Islet precursor cell (in vitro differentiated cells): ENCODE measurements at places on chromosomes 12 and 14.
A peak's percentile ranks its signal among the peaks of the same experiment; 100 is the strongest.

- DNase-seq = no peak
These were observed 55.8 kb downstream of the GALNT4 start for GRCh38 chr12:89468648-89469326.

DNA sequence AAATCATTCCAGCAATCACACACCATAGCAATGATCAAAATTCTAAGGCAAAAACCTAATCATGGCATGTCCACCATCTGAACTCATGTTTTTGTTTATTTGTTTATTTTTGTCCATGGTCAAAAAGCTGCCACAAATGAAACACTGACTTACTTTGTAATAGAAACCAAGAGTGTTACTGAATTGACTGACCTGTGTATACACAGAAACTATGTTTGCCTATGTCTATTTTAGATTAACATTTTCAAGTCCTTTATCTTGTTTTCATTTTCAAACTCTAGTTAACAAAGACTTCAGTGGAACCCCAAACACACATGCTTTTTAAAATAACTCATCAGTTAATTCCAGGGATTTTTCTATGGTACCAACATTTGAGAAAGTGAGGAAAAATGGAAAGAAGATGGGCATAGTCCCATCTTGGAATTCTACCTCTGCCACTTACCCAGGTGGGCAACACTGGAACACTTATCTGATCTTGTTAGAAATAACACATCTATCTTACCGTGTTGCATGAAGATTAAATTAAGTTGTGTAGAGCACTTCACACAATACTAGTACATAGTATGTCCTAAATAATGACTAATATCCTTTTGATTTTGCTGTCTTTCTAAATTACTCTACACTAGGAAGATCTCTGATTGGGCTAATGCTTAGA lies 6.4 kb downstream of the LUM start:
- DNase-seq = no peak

GRCh38 chr12:56699020-56699661 lies 11.1 kb upstream of the PTGES3 start:
- DNase-seq = no peak

GRCh38 chr12:76183459-76184186 lies 99.1 kb upstream of the NAP1L1 start:
- DNase-seq = peak; percentile 76

DNA sequence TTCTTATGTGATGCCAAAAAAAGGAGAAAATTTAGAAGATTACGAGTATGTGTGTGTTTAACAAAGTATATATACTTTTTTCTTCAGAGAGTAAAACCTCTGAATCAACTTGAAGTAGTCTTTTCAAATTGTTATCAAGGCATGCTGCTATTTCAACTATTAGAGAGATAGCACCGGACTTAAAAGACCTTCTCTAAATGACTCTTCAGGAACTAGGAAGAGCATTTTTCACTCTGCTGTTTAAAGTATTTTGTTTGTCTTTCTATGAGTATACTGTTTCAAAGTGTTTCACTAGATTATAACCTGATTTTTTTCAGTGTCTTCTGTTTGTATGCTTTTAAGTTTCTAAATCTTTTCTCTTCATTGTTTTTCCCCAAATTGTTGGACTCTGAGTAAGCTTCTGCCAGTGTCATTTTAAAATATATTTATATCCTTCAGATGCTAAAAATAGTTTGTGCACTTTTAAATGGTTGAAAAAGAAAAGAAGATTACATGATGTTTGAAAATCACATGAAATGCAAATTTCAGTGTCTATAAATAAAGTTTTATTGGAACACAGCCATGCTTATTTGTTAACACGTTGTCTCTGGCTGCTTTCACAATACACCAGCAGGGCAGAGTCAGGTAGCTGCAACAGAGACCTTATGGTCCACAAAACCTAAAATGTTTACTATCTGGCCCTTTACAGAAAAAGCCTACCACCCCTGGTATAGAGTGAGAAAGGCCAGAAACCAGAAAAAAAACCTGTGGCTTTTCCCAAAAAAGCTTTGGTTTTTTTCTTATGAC lies 21.3 kb downstream of the CRADD start:
- no peak for DNase-seq

DNA sequence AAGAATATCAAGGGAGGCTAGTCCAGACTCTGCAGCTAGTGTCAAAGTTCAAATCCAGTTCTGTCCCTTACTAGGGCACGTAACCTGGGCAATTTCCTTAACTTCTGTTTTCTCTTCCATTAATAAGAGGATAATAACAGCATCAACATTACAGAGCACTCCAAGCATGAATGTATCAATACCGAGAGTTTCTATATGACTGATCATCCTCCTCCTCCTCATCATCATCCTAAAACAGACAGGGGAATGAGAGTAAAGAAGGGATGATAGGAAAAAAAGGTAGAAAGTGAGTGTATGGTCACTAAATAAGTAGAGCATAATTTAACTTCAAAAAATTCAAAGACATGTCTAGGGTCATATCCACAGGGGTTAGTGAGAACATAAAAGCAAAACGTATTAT lies 171.4 kb downstream of the NDUFA12 start:
- no peak for DNase-seq

GRCh38 chr14:65043893-65044595 lies 57.3 kb downstream of the FNTB start:
- DNase-seq = no peak

DNA sequence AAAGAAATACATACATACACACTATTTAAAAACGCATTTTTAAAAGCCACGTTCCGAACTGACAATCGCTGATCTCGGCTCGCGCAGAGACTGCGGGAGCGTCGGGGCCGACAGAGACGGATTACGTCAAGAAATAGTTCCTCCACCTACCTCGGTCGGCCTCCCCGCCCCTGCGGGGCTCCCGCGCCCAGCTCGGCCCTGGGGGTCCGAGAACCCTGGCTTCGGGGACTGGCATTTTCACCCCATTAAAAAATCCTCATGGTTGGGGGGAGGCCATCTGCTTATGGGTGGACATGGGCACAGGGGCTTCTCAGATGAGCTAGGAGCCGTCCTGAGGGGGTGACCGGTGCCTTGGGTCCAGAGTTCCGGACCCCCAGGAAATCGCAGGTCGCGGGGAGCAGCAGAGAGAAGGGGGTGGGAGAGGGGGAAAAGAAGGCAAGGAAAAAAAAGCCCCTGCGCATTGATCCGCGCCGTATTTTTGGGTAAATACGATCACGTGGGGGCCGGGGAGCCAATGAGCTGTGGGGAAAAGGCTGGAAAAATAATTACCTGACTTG lies 324 bp upstream of the HOXC9 start:
- peak; percentile 78 for DNase-seq

GRCh38 chr14:75132382-75133086 lies 5.7 kb upstream of the NEK9 start:
- DNase-seq = peak; percentile 71

DNA sequence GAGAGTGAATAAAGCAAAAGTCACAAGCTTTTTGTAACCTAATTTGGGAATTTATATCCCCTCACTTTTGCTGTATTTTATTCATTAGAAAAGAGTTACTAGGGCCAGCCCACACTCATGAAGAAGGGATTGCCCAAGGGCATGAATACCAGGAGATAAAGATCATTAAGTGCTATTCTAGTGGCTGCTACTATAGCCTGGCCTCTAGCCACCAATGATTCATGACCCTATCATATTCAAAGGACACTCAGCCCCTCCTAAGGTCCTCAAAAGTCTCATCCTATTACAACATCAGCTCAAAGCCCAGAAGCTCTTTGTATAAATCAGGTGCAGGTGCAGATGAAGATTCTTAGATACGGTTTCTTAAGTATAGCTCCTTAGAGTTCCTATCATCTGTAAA lies 518.1 kb downstream of the TRHDE start:
- DNase-seq = peak; percentile 63
